Suppressor macrophage (primary cell): ENCODE measurements at places on chromosomes 1 and 21.

- no peak for DNase-seq
Measured at GRCh38 chr1:229756666-229757065, 130.6 kb downstream of the URB2 start.

GRCh38 chr1:228849011-228849541 lies 113.8 kb downstream of the RHOU start:
- DNase-seq, result no peak

- DNase-seq, result no peak
Measured at GRCh38 chr1:201228011-201228983, 37.7 kb downstream of the IGFN1 start.

- DNase-seq, result no peak
Measured at GRCh38 chr1:214897581-214897980, 185.0 kb upstream of the KCNK2 start.

GRCh38 chr1:26838474-26839338 lies 12.2 kb downstream of the ZDHHC18 start:
- peak; percentile 33 for DNase-seq

GRCh38 chr1:67780637-67781036 lies 52.6 kb downstream of the GNG12 start:
- DNase-seq, result no peak

DNA sequence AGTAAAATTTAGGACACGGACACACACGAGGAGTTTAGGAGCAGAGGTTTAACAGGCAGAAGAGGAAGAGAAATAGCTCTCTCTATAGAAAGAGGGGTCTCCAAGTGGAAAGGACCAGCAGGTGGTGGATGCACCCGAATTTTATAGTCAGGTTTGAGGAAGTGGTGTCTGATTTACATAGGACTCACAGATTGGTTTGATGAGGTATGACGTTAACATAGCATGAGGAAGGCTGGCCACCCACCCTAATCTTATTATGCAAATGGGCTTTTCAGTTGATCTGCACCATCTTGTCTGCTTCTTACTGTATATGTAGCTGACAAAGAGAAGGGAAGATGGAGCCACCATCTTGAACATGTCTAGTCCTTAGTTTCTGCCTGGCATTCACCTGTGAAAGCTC lies 52.5 kb upstream of the RGS2 start:
- no peak for DNase-seq

- no peak for DNase-seq
Measured at GRCh38 chr1:36584874-36585453, 102.3 kb upstream of the CSF3R start.

GRCh38 chr1:180860535-180860934 lies 52.2 kb upstream of the KIAA1614 start:
- no peak for DNase-seq

DNA sequence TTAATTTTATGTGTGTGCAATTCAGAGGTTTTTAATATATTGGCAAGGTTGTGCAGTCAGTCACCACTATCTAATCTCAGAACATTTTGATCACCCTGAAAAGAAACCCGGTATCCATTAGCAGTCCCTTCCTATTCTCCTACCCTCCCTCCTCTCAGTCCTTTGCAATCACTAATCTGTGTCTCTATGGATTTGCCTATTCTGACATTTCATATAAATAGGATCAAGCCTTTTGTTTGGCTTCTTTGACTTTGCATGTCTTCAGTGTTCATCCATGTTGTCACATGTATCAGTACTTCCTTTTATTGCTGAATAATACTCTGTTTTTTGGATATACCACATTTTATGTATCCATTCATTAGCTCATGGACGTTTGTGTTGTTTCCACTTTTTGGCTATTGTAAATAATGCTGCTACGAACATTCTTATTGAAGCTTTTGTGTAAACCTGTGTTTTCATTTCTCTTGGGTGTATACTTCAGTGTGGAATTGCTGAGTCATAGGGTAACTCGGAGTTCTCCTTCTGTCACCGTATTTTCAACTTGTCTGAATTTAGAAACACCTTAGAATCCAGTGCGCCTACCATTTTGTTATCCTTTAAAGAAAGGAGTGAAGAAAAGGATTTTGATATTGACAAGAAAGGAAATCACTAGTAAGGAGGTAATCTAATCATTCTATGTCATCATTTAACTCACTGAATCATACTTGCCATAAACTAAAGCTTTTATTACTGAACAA lies 3.4 kb downstream of the CEP85 start:
- no peak for DNase-seq

- no peak for DNase-seq
Measured at GRCh38 chr1:152640351-152640750, 17.4 kb upstream of the LCE3A start.

GRCh38 chr1:156445789-156446263 lies 54.7 kb downstream of the MEF2D start:
- DNase-seq, result peak; percentile 88

GRCh38 chr1:58468612-58469011 lies 77.9 kb downstream of the OMA1 start:
- DNase-seq, result no peak

DNA sequence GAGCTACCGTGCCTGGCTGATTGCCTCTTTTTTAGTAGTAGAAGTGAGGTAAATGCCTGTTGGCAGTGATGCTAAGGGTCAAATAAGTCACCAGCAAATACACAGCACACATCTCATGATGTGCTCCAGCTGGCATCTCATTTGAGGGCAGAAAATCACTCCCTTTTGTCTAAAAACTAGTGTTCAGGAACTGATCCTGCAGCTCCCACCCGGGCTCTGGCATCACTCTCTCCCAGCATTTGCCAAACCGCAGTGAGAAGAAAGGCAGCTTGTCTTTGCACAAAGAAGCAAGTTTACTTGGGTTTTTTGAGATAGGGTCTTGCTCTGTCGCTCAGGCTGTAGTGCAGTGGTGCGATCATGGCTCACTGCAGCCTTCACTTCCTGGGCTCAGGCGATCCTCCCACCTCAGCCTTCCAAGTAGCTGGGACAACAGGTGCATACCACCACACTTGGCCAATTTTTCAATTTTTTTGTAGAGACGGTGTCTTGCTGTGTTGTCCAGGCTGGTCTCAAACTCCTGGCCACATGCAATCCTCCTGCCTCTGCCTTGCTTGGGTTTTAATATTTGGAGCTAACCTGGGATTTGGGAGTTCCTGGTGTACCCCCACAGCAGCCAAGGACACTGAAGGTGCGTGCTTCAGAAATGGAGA lies 4.1 kb downstream of the RBP7 start:
- no peak for DNase-seq

GRCh38 chr1:203686091-203686632 lies 59.5 kb downstream of the ATP2B4 start:
- no peak for DNase-seq

DNA sequence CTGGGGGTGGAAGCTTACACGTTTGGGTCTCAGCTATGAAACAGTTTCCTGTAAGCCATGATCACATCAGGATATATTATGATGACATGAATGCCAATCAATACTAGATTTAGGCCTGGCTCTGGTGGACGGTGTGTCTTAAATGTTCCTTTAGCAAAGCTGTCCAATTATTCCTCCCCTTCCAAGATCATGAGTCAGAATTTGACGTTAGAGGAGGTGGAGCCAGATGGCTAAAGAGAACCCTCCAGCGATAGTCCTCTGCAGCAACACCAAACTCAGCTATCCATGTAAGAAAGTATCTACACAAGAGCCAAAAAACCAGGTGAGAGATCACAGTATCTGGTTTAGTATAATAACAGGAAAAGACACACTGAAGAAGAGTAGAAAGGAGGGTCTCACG lies 47.8 kb downstream of the PACC1 start:
- no peak for DNase-seq

DNA sequence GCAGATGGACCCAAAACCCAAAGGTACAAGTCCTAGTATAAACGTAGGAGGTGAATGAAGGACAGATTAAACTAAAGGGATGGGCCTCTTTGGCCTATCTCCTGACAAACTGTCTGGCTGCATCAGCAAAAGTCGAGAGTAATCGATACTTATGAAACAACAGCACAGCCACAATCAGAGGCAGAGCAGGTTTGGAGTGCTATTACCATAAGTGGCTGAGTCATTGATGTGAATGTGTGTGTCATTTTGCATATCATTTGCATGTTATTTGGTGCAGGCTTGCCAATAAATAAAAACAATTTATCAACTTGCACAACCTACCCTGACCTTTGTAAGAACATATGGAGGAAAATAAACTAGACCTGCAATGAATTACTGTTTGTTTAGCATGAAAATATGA lies 283.1 kb downstream of the NUF2 start:
- no peak for DNase-seq

GRCh38 chr1:98417820-98418219 lies 243.7 kb upstream of the SNX7 start:
- no peak for DNase-seq

- DNase-seq, result peak; percentile 66
Measured at GRCh38 chr1:171736196-171736595, 5.7 kb downstream of the VAMP4 start.

GRCh38 chr1:226682871-226683814 lies 55.9 kb downstream of the ITPKB start:
- DNase-seq, result no peak

- DNase-seq, result no peak
Measured at GRCh38 chr1:41641941-41642527, 157.6 kb upstream of the EDN2 start.

GRCh38 chr1:162916821-162917613 lies 56.0 kb upstream of the CCDC190 start:
- DNase-seq, result peak; percentile 13

DNA sequence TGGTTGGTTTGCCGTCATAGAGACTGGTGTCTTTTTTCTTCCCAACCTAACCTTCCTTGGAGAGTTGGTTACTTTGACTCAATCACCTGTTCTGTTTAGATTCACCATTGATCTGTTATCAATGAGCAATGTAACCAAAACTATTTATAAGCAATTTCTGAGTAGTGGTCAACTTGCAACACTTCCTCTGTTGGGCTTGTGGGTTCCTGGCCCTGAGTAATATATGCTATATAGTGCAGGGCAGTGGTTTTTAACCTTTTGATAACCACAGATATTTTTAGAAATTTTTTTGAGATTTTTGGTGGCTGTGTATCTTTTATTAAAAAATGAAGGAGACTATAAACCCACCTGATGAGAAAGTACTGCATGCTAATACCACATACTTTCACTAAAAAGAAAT lies 9.4 kb upstream of the XCL1 start:
- no peak for DNase-seq

GRCh38 chr1:36162680-36163239 lies 6.8 kb downstream of the MAP7D1 start:
- DNase-seq, result no peak

GRCh38 chr1:179925922-179926849 lies 28.4 kb upstream of the CEP350 start:
- no peak for DNase-seq

DNA sequence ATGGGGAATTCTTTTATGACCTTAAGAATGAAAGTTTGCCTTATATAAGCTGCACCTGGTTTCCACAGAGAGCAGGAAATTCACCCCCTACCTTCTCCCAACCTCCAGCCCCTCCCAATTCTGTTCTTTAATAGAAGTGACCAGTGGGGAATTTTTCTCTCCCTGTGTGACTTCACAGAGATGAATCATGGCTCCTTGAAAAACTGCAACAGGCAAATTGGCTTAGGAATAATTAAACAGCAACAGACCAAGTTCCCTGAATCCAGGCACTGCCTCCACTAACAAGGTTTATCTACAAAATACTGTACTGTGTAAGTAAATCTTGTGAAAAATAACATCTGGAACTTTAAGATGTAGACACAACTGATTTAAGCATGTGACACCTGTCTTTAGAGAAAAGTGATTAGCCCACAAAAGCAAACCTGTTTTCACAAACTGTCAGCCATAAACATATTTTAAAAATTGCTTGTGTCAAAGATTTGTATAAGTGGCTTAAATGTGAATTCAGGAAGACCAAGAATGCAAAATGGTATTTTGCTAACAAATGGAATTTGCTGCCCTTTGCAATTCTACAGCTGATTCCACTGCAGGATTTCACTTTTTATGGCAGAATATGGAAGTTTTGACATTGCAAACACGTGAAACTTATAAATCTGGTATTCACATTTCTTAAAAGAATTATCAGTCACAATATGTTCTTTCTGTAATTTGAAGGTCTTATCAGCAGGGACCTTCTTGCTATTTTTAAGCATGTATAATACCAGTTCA lies 54.0 kb downstream of the ALG14 start:
- DNase-seq, result no peak

DNA sequence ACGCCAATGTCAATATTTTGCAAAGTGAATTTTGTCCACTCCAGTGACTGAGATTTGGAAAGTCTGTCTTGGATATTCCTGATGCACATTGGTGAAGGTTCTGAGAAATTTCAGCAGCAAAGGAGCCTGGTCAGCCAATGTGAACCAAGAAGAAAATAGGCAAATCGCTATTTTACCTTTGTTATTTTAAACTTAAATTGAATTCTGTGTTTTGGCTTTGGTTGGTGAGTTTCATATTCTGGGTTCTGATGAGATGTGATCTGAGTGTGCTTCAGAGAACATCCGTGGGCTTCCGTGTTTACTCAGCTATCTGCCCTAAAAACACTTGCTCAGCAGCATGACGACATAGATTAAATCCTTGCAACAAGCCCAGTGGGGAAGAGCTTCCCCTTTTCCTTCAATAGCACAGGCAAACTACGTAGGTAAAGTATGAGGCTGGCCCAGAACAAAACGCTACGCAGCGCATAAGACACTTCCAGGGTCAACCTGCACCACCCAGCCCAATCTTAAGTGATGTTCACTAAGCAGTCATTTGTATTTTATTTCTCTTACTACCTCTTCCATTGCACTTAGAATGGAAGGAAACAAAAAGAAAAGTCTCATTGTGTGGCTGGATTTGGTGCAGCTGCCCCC lies 176.4 kb upstream of the KAZN start:
- peak; percentile 34 for DNase-seq

- no peak for DNase-seq
Measured at GRCh38 chr1:211925016-211925415, 94.5 kb upstream of the LPGAT1 start.

DNA sequence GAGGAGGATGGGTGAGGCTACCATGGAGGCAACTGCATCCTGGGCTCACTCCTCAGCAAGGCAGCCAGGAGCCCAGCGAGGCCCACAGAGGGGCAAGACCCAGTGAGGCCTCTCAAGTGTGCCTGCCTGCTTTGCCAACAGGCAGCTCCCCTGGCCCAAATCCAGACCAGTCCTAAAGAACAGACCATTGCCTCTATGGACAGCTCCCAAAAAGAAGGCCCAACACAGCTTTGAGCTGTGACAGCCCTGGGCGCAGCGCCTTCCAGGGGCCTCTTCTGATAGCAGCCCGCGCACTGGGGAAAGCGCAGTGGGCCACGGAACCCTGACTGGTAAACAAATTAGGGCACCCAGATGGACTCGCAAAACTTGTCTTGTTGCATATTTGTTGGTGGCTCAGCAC lies 25.5 kb downstream of the C1orf198 start:
- DNase-seq, result no peak

- DNase-seq, result no peak
Measured at GRCh38 chr1:200505257-200505656, 95.4 kb upstream of the ZNF281 start.
